ENCODE measurements at places on chromosomes 5 and 9.

DNA sequence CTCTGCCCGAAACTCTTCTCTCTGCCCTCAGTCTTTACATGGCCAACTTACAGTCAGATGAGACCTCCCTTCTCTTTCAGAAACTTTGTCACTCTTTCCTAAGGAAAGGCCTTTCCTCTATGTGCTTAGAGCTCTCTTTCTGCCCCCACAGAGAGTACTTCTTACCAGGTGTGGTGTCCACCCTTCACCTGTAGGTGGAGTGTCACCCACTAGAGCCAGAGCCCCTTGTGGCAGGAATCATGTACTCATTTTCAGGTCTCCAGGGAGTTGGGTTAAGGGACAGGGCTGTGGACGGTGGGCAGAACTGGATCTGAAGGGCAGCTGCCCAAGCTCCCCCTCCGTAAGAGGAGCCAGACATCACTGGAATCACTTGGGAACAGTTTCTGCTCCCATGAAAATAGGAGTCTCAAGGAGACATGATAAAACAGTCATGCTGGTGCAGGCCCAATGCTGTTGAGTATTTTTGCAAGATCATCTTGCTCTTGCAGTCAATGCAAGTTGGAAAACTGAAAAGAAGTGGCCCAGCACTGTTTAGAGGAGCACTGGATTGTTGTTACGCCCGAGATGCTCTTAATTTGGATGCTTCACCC lies 436.7 kb downstream of the ZSWIM6 start:
- DNase-seq, result no peak

GRCh38 chr9:16459421-16460148 lies 410.9 kb downstream of the BNC2 start:
- no peak for DNase-seq

- no peak for DNase-seq
These were observed 35.2 kb downstream of the MARVELD2 start for GRCh38 chr5:69450116-69450515.

DNA sequence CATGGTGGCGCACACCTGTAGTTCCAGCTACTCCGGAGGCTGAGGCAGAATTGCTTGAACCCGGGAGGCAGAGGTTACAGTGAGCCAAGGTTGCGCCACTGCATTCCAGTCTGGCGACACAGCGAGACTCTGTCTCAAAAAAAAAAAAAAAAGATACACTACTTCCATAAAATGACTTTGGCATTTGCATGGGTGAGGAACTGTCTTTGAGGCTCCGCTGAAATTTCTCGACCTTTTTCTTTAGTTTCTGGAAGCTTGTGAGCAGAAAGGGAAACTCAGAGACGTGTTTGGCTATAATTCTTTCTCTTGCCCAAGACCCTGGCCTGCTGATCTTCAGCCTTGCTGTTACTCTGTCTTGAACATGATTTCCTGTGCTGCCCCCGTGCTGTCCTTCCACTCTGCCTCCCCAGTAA lies 37.3 kb downstream of the SPIN1 start:
- DNase-seq, result no peak

DNA sequence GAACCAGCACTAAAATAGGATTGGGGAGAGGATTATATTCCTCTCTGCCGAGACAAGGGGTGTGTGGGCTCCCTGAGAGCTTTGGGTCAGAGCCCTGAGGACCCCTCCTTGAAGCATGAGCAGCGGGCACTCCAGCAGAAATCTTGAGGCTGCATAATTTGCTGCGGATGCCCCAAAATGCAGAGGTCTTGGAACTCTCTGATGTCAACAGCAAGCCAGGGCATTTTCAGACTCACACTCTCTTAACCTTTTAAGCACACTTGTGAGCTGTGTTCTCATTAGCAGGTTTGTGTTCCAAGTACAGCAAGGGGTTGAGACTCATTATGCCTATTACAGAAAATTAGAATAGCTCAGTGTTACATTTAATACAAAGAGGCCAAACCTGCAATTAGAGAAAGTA lies 513.0 kb upstream of the ADAMTS16 start:
- DNase-seq, result no peak
